ENCODE measurements at places on chromosomes 5 and 9.

DNA sequence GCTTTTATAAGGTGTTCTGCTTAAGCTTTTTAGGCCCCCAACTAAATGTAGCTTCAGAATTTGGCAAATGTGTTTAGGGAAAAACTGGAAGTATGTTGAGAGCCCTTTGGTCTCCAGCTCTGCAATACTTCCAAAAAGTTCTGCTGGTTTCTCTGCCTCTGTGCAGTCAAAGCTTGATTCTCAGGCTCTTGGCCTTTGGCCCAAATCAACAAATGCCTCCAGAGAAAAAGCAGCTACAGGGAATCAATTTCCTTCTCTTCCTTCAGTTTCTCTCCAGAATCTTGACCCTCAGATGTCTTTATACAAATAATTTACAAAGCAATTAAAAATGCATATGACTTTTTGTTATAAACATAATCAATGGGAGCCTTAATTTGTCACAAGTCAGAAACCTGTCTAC, 235.7 kb downstream of the COMMD10 start:
- DNase-seq = no peak

DNA sequence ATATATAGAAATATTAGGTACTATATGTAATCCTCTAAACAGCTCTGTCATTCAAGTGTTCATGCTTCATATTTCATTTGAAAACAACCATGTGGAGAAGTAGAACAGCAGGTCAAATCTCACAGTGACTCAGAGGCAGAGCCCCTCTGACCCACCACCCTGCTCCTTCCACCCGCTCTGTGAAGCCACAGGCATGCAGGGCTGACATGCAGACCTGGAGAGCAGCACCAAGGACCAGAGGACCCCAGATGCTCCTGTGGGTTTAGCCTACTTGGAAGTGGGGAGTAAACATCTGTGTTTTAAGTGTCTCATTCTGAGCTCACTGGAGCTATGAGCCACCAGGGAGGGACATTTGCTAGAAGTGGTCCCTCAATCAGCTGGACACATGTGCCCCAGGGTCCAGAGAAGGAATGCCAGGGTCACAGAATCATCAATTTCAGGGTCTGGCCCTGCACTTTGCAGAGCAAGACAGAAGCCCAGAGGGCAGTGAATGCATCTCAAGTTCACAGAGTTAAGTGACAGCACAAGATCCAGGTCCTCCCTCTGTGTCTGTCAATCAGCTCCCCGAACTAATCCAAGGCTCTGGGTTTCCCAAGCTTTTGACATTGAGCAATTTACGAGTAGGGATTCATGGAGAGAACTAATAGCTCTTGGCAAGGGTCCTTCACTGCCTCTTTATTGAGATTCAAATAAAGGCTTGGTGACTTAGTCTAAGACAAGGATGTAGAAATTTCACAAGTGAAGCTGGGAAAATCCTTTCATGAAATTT, 441.1 kb downstream of the SEMA5A start:
- no peak for DNase-seq

DNA sequence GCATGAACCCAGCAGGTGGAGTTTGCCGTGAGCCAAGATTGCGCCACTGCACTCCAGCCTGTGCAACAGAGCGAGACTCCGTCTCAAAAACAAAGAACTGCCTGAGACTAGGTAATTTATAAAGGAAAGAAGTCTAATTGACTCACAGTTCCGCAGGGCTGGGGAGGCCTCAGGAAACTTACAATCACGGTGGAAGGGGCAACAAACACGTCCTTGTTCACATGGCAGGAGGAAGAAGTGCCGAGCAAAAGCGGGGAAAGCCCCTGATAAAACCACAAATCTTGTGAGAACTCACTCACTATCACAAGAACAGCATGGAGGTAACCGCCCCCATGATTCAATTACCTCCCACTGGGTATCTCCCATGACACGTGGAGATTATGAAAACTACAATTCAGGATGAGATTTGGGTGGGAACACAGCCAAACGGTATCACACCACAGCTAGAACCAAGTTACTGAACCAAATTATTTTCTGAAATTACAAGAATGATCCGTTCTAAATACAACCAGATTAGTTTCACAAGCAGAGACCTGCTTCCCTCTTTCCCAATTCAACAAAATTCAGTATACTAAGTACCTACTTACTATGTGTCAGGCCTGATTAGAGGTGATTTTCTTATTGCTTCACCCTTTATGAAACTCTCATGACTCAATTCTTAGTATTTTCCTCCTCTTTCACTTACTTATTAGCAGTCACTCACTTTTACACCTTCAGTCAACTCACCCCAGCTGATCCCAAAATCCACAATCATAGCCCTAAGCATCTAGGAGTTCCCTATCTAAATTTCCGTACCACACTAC, 8.4 kb downstream of the UBTD2 start:
- peak; percentile 65 for DNase-seq

- DNase-seq = peak; percentile 67
Measured at GRCh38 chr9:123996731-123997421, 14.7 kb upstream of the LHX2 start.

- no peak for DNase-seq
Measured at GRCh38 chr9:136220017-136220729, 15.2 kb upstream of the LHX3 start.

DNA sequence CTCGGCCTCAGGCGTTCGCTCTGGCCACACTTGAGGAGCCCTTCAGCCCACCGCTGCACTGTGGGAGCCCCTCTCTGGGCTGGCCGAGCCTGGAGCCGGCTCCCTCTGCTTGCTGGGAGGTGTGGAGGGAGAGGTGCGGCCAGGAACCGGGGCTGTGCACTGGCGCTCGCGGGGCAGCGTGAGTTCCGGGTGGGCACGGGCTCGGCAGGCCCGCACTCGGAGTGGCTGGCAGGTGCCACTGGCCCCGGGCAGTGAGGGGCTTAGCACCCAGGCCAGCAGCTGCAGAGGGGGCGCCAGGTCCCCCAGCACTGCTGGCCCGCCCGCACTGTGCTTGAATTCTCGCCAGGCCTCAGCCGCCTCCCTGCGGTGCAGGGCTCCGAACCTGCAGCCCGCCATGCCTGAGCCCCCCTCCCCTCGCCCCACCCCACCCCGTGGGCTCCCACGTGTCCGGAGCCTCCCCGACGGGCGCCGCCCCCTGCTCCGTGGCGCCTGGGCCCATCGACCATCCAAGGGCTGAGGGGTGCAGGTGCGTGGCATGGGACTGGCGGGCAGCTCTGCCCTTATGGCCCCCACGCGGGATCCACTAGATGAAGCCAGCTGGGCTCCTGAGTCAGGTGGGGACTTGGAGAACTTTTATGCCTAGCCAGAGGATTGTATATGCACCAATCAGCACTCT, 138.2 kb downstream of the PDZD2 start:
- DNase-seq = no peak

Data from activated naive CD8-positive, alpha-beta T cell treated with anti-CD3 and anti-CD28 coated beads, Interleukin-2, amount 50 U/mL, for 24 hours (primary cell).